ENCODE measurements at places on chromosomes 7 and 10.

GRCh38 chr7:101952355-101953247, 135.2 kb downstream of the CUX1 start:
- DNase-seq, result no peak

DNA sequence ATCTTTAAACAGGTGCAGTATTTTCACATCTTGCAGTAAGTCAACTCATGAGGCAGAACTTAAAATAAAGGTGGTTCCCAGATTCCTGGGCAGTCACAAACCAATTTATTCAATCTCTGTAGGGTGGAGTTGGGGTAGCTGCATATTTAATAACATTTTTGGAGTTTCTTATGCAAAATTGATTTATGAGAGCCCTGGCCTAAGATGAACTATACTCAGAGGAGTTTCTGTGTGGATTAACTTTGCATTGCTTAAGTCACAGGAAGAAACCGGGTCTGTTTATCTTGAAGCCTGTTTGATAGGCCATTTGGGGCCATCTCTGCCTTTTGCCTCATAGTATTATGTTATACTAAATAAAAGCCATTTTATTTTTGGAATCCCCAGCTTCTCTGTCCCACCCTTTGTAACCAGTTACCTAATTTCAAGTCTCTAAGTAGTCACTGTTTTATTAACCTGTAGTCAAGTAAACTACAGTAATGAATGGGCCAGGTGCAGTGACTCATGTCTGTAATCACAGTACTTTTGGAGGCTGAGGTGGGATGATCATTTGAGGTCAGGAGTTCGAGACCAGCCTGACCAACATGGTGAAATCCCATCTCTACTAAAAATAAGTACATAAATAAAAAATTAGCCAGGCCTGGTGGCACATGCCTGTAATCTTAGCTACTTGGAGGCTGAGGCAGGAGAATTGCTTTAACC, 104.4 kb upstream of the FAM3C start:
- DNase-seq, result no peak

DNA sequence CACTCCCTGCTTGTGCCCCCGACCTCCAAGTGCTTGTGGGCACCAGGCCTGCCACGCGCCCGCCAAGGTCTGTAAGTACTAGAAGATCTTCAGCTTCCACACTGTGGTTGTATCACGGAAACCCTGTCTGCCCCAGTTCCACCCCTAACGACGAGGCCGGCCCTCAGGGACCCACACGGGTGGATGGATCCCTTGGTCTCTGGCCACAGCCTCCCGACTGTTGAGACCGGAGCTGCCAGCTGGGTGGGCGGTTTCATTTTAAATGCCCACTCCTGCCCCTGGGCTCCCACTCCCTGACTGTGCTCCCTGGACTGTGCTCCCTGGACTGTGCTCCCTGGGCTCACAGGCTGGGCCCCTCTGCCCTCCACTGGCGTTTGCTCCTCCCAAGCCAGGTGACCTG, 50.1 kb downstream of the DPYSL4 start:
- DNase-seq, result no peak

DNA sequence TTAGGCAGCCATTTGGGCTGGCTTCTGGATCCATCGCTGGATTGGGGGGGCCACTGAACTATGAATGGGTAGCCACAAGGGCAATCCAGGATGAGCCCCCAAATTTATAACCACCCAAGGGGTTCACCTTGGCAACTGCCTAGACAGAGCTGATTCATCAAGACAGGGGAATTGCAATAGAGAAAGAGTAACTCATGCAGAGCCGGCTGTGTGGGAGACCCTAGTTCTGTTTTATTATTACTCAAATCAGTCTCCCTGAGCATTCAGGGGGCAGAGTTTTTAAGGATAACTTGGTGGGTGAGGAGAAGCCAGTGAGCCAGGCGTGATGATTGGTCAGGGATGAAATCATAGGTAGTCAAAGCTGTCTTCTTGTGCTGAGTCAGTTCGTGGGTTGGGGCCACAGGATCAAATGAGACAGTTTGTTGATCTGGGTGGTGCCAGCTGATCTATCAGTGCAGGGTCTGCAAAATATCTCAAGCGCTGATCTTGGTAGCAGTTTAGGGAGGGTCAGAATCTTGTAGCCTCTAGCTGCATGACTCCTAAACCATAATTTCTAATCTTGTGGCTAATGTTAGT, 57.9 kb downstream of the DNAJB9 start:
- DNase-seq, result no peak

GRCh38 chr10:72736828-72737220, 44.9 kb downstream of the MCU start:
- no peak for DNase-seq

DNA sequence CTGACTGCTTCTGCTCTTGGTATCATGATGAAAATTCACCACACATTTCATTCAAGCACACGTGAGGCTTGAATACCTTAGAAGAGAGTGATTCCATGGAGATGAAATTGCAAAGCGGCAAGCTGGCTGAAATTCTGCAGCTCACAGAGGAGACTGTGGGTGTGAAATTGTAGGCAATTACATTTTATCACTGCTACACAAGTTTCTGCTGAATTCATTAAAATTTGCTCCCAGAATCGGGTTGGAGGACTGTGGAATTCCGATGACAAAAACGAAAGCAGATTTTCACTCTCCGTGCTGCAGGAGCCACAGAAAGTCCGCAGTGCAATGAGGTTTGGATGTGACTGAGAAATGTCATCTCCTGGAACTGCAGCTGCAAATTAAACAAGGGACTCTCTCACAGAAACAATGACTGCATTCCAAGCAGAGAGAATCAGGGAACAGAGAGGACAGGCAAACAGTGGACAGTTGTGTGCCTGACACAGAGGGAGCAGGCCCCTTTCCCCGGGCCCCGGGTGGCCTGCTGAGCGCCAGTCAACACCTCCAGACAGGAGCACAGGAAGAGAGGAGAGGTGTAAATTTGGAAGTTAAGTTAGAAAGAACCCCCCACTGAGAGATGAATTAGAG, 109.1 kb downstream of the C10orf90 start:
- no peak for DNase-seq

DNA sequence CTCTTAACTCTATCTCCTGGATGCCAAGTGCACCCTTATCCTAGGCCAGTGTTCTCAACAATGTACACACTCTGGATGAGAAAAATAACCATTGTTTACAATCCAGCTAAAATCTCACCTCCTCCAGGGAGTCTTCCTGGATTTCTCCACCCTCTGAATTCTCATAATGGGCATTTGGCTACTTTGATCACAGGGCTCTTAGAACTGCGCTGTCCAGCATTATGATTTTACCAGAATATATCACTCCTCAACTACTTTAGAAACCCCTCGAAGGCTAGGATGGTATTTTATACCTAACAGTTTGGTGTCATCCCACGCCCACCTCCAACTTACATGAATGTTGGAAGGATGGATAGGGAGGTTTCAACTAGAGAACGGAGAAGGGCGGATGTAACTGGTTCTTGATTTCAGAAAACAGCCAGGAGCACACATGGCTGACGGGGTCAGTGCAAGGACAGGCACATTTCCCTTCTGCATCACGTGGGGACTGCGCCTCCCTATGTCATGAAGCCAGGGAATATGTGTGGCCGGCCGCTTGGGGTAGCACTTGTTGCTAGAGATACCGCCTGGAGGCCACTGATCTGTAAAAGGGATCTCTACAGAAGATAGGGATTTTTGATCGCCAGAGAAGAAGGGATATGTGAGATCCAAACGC, 1.2 kb upstream of the ATP6V0E2 start:
- peak; percentile 43 for DNase-seq

DNA sequence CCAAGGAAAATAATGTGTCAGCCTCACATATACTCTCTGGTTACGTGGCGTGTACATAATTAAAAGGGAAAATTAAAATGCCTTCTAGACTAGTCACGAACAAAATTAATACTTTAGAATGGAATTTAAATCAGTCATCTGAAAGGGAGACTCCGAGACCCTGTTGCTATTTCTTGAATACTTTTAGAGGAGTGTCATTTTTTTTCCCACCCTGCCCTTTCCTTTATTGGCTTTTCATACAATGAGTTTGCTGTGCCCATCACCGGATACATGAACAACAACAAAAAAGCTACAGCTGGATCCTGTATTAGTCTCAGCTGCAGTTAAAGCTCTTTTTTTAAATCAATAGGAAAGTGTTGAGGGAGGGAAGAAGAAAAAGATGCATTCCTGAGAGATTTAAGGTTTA, 20.1 kb downstream of the CYTH3 start:
- DNase-seq, result no peak

DNA sequence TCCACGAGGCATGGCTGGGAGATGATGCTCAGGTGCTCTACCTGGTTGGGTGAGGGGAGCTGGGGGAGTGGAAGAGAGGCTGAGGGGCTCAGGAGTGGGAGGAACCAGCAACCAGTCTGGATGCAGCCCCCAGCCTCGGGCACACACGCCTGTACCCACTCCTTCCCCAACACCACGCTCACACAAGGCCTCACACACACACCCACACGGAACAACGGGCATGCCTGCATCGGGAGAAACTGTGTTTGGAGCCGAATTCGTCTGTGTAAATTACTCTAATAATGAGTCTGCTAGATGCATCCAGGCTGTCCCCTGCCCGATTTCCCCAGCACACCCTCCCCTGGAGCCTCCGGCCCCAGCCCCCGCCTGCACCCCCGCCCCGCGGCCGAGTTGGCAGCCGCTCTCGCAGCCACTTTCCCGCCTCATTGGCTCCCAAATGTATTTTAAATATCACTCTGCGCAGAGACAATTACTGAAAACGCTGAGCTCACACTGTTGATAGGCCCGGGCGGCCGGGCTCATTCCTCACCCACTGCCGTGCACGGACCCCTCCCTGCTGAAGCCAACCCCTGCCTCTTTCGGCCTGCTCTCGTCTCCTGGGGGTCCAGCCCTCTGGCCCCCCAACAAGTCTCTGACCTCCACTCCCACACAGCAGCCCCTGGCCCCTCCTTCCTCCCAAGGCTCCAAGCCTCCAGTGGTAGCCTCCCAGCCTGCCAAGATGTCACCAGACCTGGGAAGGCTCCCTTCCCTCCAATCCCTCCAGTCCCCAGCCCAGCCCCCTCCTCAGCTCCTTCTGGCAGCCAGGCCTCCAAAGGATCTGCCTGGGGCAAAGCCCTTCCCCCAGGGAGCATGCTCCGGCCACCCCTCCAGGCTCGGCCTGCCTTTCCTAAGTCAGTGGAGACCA, 11.1 kb downstream of the H2BK1 start:
- DNase-seq, result peak; percentile 58

DNA sequence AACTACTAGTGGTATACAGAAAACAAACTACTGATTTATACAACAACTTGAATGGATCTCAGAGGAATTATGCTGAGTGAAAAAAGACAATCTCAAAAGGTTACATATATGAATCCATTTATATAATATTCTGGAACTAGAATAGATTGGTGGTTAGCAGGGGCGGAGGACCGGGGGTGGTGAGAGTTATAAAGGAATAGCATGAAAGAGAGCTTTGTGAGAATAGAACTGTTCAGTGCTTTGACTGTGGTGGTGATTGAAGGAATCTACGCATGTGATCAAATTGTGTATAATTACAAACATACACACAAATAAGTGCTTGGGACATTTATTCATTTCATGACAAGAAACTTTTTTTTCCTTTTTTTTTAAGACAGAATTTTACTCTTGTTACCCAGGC, 19.6 kb downstream of the RAB19 start:
- no peak for DNase-seq

DNA sequence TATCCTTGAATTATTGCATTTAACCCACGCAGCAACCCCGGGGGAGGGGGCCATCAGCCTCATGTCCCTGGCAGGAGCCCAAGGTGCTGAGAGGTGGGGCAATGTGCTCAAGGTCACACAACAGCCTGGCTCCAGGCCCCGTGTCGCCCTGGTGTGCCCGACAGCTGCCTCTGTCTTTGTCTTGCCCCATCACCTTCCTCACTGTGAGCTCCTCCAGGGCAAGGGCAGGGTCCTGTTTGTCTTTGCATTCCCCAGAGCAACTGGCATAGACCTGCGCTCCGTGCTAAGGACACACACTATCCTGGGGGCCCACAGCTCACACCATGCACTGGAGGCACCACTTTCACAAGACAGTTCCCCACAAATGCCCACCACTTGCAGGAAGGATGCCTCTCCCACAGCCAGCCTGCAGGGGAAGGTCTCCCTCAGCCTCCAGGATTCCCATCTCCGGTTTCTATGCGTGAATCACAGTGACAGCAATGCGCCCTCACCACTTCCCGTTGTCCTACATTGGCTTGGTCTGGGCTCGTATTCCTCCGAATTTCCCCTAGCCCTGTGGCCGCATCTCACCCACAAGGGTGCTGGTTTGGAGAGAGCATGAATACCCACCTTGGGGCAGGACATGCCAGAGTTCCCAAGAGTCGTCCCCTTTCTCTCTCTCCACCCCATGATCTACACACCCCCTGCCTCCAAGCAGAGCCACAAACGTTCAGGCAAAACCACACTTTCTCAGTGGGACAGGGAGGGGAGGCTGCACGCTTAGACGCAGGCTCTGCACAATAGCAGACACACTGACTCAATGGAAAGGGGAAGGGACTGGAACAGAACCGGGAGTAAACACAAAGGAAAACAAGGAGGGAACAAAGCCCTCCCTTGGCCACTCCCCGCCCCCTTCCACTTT, 10.3 kb downstream of the ITPRIP start:
- DNase-seq, result peak; percentile 10

- no peak for DNase-seq
These were observed 228.4 kb downstream of the TRIL start for GRCh38 chr7:28729727-28730126.

GRCh38 chr10:21926949-21927348, 76.6 kb downstream of the DNAJC1 start:
- no peak for DNase-seq

DNA sequence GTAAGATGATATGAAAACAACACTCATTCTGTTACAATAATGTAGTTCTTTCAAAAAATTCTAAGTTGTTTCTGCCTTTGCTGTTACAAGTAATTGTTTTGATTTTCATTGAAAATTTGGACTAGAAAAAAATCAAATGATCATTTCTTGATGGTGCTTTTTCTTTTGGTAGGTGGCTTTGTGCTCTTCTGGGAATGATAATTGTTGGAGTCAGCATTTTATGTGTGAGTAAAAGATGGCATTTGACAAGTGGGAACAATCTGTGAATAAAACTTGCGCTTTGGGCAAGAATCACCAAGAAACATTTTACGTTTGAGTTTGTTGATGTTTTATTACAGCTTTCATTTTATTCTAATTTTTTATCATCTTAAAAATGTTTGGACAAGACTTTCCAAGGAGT, 25.9 kb downstream of the SLC18A2 start:
- DNase-seq, result no peak

- DNase-seq, result no peak
These were observed 963.4 kb downstream of the CNTNAP2 start for GRCh38 chr7:147079921-147080420.

- no peak for DNase-seq
These were observed 200.8 kb upstream of the PPP2R2D start for GRCh38 chr10:131700032-131700431.

- DNase-seq, result no peak
These were observed 44.4 kb downstream of the DNAH11 start for GRCh38 chr7:21587139-21587784.

- no peak for DNase-seq
These were observed 158.1 kb downstream of the AGMO start for GRCh38 chr7:15403751-15404150.

DNA sequence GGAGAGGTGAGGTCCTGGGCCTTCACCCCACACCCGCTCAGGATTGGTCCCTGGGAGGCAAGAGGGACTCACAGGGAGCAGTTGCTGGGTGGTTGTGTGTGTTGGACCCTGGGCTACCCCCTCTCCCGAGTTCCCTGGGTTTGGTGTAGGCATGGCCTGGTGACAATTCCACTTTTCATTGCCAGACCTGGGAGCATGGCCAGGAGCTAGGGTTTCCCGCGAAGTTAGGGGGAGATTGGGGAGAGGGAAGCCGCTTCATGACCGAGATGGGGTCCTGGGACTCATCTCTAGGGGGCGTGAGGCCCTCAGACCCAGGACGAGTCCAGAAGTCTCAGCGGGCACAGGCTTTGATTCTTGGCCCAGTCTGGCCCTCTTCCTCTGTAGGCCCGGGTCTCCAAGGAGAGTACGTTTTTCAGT, 606 bp downstream of the PALD1 start:
- DNase-seq, result no peak

All from NCI-H1436 (cell line).